ENCODE measurements at places on chromosomes 11 and 22.

DNA sequence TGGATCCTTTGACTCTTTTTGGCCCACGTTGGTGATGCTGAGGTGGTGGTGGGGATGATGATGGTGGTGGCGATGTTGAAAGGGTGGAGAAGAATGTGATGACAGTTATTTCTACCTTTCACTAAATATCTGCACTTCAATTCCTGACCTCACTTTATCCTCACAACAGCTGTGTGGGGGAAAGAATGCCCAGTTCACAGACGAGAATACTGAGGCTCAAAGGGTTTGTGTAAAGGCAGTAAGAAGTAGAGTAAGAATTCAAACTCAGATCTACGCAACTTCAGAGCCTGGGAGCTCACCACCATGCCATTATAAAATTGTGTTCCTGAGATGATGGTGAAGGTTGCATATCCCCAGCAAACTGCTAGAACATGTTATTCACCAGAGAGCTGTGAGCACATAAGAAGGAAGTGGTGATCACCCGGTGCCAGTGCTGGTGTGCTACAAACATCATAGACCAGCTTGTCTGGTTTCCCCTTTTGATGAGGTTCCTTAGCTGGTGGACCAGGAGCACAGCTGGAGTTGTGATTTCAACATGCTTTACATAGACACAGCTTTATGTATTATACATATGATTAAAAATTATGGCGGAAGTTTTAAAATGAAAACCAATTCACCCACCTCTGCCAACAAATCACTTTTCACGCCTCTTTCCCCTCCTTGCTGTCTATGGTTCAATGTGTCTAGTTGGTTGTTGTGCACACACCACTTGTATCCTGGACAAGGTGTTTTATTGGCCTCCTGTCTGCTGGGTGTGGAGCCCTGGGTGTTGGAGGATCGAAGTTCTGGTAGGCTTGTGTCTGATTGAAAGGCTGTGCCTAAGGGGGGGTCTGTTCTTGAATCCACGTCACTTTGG lies 6.2 kb downstream of the ST14 start:
- no peak for DNase-seq

DNA sequence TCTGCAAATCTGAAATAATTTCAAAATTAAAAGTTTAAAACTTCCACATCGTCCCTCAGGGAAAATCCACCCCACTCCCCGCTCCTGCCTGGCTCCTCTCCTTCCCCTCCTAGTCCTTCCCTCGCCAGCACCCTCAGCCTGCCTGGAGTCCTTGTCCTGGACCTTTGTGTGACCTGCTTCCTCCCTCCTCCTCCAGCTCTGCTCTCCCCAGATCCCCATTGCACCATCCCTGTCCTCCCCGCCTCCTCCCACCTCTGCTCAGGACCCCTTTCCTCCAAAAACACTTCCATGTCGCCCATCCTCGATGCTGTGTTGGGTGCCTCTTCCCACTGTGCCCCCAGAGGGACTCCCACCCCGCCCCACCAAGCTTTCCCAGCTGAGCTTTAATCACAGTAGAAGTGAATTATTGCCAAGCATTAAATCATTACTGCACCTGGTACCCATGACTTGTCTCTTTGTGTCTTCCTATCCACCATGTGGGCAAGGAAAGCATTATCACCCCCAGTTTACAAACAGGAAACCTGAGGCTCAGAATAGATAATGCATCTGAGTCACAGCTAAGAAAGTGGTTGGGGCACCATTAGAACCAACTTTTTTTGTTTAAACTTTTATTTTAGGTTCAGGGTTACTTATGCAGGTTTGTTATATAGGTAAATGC lies 2.4 kb upstream of the ZP1 start:
- no peak for DNase-seq

DNA sequence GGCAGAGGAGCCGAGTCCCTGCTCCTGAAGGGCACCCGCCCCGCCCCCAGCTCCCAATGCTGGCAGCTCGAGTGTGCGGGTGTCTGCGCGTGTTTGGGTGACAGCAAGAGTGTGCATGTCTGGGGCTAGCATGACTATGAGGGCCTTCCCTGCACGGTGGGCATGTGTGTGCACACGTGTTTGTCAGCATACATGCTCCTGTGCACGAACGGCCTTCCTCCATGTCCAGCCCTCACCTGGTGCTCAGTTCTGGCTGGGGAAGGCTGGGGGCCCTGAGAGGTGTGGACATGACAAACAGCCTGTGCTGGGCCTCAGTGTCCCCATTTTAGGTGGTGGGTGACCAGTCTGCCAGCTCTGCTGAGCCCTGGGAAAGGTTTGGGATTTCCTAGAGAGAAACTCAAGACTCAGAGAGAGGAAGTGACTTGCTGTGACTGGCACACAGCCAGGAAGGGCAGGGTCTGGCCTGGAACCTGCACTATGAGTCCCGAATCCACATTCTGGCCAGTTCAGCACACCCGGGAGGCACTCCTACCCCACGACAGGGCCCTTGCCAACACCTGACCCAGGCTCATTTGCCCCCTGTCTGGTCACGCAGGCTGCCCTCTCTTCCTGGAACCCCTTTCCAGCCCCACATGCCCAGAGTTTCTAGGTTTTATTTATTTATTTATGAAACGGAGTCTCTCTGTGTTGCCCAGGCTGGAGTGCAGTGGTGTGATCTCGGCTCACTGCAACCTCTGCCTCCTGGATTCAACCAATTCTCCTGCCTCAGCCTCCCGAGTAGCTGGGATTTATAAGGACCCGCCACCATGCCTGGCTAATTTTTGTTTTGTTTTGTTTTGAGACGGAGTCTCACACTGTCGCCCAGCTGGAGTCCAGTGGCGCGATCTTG lies 3.3 kb upstream of the SHISA8 start:
- no peak for DNase-seq

GRCh38 chr11:20373147-20373546 lies 9.6 kb downstream of the HTATIP2 start:
- no peak for DNase-seq

DNA sequence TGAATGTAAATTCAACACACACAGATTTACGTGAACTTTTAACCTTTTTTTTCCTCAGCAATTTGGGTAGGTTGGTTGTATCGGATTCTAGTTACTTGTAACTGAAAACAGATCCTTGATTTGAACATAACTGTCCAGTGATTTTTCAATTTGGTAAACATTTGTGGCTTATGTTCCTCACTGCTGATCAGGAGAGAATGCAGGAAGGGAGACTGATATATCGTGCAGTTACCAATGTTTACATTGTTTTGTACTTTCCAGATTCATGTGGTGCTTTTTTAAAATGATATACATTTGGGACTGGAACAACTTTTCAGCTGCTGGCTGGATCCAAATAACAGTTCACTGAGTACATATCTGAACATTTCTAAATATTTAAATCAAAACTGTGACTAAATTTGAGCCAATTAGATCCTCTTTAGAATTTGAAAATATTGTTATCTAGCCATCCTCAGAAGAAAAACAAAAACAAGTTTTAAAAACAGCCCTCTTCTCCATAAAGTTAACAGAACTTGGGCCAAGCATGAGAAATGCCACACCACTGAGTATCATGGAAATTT lies 84.3 kb upstream of the MTMR2 start:
- DNase-seq, result no peak

- no peak for DNase-seq
Measured at GRCh38 chr11:414318-414857, 411 bp downstream of the SIGIRR start.
